ENCODE measurements at places on chromosomes 7 and 10. TPM values are rescaled to one million over a fixed set of nuclear protein-coding genes. Genes with fewer than 3 reads are reported as not detected.

NSUN5 gene
- total RNA-seq = 55.8 TPM

DNA sequence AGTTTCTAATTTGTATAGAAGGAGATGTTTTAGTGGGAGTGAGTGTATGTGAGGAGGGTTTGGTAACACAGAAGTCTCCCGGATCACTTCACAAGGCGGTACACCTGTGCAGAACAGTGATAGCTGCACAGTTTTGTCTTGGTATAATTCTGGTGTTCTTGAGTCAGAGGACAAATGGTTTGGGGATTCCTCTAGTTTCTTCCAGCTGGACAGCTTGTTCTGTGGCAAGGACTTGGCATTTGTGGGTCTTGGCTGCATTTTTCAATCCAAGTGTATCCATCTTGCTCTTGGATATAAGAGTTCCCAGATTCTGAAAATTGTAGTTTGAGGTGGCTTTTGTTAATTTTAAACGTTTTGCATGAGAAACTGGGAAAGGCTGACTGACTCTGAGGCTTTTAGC is 135.7 kb downstream of the AHR start:
- no peak for DNase-seq

DNA sequence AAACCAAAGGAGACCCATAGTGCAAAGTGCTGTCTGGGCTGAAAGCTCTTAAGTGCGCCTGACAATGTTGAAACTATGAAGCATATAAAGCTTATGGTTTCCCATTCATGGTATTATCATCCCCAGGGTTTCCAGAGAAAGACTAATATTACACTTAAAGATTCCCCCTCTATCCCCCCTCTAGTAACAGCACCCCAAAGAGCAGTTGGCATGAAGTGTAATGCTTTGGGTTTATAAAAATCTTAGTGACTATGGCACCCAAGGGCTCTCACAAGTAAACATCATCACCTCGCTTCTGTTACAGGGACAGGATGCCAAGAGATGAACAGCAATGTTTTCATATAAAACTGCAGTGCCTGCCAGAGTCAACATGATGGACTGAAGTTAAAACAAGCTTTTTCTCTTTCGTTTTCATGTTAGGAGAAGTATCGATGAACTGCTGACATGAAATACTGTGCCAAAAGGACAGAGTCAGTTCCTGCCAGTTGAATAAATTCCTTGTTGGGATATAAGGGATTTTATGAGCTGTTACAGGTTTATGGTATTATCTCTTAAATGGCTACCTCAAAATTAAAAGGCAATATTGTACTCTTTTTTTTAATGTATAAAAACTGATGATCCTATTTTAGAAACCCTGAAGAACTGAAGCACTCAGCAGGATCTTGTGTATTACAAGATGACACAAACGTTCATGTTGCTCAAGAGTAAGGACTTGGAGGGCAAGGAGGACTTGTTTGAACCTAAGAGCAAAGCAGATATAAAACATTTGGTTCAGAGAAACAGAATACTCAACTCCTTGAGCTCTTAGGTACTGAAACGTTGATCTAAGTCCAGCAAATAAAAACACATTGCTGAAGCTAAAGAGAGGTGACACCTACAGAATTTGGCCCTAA is 203.7 kb upstream of the IMMP2L start:
- DNase-seq = no peak

DNA sequence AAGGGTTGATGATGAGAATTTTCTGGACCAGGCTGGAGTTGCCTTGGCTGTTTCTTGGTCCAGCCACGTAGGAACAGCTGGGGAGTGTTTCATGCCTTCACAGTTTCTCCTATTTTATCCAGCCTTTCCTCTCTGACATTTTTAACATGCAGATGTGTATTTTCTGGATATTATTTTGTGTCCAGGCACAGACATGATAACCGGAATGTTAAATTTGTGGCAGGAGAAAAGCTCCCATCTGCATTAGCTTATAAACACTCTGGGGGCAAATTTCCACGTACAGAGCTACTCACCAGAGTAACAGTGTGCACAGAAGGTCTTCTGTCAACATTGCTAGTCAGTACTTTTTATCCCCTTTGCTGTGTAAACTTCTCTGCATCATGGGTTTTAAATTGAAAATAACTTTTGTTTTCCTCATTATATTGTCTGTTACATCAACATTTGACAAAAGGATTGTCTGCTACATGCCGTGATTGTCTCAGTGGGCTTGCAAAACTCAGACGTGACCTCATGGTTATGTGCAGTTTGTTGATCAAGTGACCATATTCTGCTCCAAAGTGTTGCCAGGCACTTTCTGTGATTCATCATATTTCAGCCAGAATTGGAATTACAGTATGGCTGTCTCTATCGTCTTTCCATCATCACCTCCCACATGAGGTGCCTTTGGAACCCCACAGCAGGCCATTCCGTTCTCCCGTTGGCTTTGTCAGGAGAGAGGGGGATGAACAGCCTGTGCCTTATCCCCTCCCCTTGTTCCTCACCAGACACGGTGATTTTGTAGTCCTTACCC is 41.4 kb downstream of the INSYN2A start:
- no peak for DNase-seq

GRCh38 chr7:69204943-69205342 is 393.3 kb upstream of the AUTS2 start:
- no peak for DNase-seq

DNA sequence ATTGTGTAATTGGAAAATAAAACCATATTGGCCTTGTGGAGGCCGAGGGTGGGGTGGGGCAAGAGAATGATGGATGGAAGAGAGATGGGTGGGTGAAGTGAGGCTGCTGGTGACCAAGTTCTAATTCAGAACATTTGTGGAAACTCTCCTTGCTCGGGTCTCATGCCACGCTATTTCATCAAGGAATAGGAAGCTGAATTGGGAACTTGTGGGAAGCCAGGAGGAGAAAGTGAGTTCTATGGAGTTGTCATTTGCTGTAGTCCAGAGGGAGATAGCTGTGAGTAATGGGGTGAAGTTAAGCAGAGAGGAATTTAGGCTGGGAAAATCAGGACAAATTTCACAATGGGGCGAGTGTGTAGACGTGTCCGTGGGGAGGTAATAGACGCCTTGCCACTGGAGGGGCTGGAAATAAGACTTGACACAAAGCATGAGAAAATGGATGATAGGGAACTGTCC is 339.2 kb downstream of the LRMDA start:
- no peak for DNase-seq

DNA sequence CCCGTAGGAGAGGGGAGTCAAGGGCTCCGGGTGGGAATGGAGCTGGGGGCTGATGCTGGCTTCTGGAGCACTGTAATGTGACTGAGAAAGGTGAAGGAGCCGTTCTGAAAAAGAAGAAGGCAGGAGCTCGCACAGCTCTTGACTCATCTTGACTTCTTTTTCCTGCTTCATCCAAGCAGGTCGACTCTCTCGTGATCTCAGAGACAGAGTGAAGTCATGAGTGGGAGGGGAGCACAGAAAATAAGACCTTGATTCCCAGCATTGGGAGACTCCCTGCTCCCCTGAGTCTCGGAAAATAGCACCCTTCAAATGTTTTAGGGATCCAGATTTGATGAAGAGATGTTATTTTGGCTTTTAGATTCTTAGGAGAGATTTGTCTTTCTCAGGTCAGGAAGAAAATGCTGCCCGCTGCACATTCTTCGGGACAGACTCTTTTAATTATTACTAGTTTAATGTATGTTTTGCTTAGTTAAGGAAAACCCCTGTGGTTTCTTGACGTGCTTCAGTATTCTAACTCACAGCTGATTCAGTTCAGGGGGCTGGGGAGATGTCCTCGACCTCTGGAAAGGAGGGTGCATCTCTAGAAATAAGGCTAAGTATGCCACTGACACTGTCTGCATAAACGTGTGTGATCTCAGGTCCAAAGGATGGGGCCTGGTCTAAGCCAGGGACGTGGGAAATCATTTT is 34.1 kb downstream of the EGFR start:
- no peak for DNase-seq
